ENCODE measurements at places on chromosomes 11 and 22. TPM values are rescaled to one million over a fixed set of nuclear protein-coding genes. Genes with fewer than 3 reads are reported as not detected.

The CARD18 gene
- not detected for total RNA-seq

The POU2AF1 gene
- not detected for total RNA-seq

The TMEM191C gene
- total RNA-seq, result 0.98 TPM

The GLB1L3 gene
- not detected for total RNA-seq

The MYBPC3 gene
- 0.07 TPM for total RNA-seq

The SORL1 gene
- 1.7 TPM for total RNA-seq

The DBX1 gene
- not detected for total RNA-seq

The SAA2 gene
- not detected for total RNA-seq

The UPK2 gene
- total RNA-seq, result 0.84 TPM

The SEPTIN3 gene
- 1.4 TPM for total RNA-seq

The MCHR1 gene
- total RNA-seq, result not detected

The SUSD2 gene
- total RNA-seq, result 57.1 TPM

The MUC2 gene
- total RNA-seq, result 0.50 TPM

The PDGFB gene
- total RNA-seq, result 4.2 TPM

The ART1 gene
- total RNA-seq, result not detected

All from A549 treated with CORT108297 at 1 μM for 4 hours (cell line).